ENCODE measurements at places on chromosomes 12 and 14. TPM values are rescaled to one million over a fixed set of nuclear protein-coding genes. Genes with fewer than 3 reads are reported as not detected.

SLC39A2 gene
- not detected for total RNA-seq

INHBC gene
- not detected for total RNA-seq

DAO gene
- not detected for total RNA-seq

ABHD4 gene
- total RNA-seq = 51.0 TPM

TAS2R9 gene
- total RNA-seq = not detected

GRCh38 chr12:124766727-124767065 lies 97.0 kb downstream of the SCARB1 start:
- peak overlapping the region; percentile 25 for H3K27ac ChIP-seq
- H3K4me3 ChIP-seq = no peak overlapping the region
- H3K4me1 ChIP-seq = peaks cover 26% of the 10 kb centered on the region
- H3K27me3 ChIP-seq = no peaks in the 10 kb centered on the region
- H3K36me3 ChIP-seq = no peaks in the 10 kb centered on the region

DNA sequence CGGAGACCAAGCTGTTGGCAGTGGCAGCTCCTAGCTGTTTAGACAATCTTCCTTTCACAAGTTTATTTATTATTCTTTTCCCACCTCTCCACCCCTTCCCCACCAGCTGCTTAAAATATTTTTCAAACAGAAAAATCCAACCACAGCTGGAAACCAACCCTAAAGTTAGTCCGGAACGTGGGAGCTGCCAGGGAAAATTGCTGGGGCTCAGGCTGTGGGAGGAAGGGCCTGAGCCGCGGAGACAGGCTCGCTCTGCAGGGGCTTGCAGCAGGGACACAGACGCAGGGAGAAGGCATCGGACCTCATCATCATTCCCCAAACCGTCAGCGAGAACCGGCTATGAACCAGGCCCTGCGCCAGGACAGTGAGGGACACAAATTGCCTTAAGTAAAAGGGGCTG lies 16.1 kb upstream of the TMEM106C start:
- H3K4me1 ChIP-seq = no peaks in the 10 kb centered on the region
- no peaks in the 10 kb centered on the region for H3K27me3 ChIP-seq
- H3K27ac ChIP-seq = no peak overlapping the region
- no peaks in the 10 kb centered on the region for H3K36me3 ChIP-seq

DNA sequence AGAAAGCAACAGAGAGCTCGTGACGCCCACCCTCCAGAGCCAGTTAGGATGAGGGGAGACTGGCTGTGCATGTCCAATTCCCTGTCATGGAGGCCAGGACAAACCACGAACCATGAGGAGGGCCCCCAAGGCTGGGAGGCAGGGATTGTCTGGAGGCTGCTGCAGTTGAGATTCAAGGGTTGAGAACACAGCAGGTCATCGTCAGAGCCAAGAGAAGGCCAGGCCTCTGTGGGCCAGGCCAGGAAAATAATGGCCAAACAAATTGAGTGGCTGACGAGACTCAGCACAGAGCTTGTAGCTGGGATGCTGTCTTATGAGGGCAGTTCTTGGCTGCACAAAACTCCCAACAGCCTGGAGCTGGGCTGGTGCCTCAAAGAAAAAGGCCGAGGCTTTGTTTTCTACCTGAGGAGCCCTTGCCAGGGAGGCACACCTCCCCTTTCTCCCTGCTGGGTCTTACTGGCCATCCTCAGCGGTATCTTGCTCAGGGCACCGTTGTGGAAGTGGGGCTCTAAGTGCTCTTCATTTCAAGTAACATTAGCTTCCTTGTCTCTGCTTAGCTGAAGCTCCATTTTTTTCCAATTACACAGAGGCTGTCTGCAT lies 665.9 kb downstream of the BCL11B start:
- no peaks in the 10 kb centered on the region for H3K4me1 ChIP-seq
- H3K27ac ChIP-seq = no peak overlapping the region
- H3K36me3 ChIP-seq = no peaks in the 10 kb centered on the region
- no peak overlapping the region for H3K4me3 ChIP-seq

- no peak overlapping the region for H3K4me3 ChIP-seq
- no peak overlapping the region for H3K27ac ChIP-seq
- H3K27me3 ChIP-seq = no peaks in the 10 kb centered on the region
These were observed 207.0 kb downstream of the TMEM121 start for GRCh38 chr14:105733081-105734065.
